ENCODE measurements at places on chromosomes 12 and 14.

GRCh38 chr14:37140176-37140575, 32.2 kb downstream of the SLC25A21 start:
- no peak for DNase-seq

GRCh38 chr12:23948291-23948690, 1.2 kb downstream of the SOX5 start:
- no peak for DNase-seq

DNA sequence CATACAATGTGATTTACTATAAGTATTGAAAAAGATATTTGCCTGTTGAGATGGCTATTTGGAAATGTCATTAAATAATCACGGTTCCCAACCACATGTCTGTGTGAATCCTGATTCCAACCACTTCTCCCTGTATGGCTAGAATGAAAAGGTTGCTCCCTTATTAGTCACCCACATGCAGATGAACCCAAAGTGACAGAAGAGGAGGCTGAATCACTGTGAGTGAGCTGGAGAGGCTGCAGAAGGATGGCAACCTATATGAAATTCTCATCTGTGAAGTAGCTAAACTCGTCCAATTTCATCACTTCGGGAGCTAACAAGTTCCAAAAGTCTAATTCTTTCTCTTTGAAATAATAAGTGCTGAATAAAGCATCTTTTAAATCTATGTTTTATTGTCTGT, 300.5 kb downstream of the PRKD1 start:
- DNase-seq = no peak

DNA sequence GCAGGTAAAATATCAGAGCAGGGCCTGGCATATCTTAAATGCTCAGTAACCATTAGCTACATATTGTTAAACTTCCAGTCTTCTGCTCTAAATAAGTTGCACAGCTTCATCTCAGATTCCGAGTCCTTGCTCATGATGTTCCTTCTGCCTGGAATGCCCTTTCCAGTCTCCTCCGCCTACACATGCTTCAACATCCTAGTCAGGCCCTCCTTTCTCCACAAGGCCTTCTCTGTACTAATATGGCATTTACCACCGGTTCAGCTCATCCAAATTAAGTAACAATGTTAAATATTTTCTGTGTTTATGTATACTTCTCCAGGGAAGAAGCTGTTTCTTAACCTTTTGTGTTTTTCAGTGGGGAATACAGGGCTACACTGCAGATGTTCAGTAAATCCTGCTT, 8.5 kb downstream of the DHH start:
- DNase-seq = no peak

DNA sequence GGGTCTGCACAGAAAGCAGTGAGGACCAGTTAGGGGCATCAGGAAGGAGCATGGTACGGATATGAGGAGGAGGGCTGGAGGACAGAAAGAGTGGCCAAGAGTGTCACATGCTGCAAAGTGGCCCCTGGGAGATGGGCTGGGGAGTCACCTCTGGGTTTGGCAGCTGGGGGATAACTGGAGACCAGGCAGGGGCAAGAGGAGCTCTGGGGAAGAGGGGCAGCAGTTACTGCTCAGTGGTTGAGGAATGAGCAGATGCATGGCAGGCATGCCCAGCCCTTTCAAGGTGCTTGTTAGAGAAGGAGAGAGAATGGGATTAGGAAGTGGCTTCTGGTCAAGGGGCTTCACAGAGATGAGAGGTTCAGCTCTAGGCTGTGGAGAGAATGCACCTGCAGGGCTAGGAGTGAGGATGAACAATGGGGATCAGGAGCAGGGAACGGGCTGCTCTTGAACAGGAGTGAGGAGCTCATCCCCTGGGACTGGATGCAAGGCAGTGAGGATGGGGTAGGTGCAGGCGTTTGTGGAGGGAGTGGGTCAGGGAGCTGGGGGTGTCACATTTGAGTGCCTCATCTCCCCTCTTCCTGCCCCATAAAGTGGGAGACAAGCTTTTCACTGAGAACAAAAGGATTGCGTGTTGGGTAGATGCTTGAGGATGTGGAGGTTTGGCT, 127.5 kb downstream of the PAPOLA start:
- no peak for DNase-seq

DNA sequence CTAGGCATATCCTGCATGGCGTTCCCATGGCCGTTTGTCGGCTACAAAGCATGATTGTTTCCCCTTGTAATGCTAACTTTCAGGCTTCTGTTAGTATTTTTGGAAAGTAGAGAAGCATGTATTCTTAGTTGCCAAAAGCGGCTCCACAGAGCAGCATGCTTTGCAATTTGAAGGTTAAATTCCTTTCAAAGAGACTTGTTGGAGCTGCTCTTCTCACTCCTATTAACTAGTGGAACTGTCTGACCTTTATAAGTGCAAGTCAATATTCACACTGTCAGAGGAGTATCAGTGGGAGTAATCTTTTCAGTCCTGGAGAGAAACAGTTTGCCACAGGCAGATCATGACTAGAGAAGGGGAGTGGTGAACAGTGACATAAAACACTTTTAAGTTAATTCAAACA, 656.1 kb upstream of the NOVA1 start:
- no peak for DNase-seq

GRCh38 chr14:62557416-62557815, 487.8 kb downstream of the KCNH5 start:
- DNase-seq = no peak

DNA sequence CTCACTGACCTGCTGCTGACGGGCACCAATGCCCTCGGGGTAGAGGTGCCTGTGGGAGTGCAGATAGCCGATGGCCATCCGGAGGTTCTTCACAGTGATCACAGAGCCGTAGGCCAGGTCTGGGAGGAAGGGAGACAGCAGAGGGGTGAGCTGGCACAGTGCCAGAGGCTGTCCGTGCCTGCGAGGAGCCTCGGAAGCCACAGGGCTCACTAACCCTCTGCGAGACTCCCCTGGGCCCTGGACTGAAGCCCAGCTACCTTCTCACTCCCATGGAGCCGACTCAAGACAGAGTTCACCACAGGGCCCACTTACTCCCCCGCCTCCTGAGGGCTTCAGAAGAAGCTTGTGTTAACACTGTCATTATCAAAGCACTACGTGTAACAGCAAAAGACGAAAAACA, 24.5 kb downstream of the POMT2 start:
- no peak for DNase-seq

GRCh38 chr14:61461808-61462275, 140.5 kb downstream of the PRKCH start:
- DNase-seq = peak; percentile 74

DNA sequence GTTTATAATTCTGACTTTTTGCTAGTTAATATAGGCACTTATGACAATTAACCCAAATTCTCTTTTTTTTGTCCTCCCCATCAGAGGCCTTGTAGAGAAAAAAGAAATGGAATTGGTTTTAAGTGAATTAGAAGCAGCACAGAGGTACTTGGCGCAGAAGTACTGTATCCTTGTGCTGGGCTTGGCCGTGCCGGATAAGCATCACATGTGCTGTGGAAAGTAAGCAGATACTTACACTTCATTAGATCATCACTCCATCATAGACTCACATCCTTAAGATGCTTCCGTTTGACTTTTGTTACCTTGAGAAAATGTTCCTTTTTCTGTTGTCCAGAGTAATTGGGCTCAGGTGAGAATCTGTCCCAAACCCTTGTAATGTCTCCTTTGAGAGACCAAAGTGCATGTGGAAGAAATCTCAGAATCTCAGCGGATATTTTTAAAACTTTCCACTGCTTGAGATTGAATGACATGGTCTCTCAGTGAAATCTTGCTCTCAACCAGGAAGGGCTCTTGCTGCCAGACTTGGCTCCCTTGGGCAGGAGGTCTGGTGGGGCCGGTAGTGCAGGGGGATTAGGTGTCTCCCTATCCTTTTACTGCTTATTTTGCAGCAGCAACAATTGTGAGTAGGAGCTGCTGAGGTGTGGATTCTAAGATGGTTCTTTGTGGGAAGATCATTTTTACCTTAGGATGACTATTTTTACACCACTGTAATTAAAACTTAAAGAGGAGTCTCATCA, 24.8 kb downstream of the PPP1R36 start:
- no peak for DNase-seq

DNA sequence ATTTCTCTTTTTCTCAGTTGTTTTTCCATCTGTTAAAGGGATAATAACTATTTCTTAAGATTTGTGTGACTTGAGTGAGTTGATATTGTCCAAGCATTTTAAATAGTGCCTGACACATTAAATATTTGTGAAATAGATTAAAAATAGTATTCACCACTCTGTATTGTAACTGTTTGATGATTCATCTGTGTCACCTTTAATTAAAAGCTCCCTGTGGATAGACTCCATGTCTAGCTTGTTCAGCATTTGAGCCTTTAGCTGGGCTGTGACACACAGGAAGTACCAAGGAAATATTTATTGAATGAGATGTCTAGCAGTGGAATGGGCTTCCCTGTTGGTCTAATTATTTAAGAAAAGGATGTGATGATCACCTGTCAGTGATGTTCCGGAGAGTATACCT, 1.8 kb upstream of the GLIPR1L2 start:
- DNase-seq = peak; percentile 6

GRCh38 chr12:19844224-19844623, 404.9 kb downstream of the AEBP2 start:
- no peak for DNase-seq

GRCh38 chr12:37546206-37546605, 770.4 kb upstream of the ALG10B start:
- no peak for DNase-seq

DNA sequence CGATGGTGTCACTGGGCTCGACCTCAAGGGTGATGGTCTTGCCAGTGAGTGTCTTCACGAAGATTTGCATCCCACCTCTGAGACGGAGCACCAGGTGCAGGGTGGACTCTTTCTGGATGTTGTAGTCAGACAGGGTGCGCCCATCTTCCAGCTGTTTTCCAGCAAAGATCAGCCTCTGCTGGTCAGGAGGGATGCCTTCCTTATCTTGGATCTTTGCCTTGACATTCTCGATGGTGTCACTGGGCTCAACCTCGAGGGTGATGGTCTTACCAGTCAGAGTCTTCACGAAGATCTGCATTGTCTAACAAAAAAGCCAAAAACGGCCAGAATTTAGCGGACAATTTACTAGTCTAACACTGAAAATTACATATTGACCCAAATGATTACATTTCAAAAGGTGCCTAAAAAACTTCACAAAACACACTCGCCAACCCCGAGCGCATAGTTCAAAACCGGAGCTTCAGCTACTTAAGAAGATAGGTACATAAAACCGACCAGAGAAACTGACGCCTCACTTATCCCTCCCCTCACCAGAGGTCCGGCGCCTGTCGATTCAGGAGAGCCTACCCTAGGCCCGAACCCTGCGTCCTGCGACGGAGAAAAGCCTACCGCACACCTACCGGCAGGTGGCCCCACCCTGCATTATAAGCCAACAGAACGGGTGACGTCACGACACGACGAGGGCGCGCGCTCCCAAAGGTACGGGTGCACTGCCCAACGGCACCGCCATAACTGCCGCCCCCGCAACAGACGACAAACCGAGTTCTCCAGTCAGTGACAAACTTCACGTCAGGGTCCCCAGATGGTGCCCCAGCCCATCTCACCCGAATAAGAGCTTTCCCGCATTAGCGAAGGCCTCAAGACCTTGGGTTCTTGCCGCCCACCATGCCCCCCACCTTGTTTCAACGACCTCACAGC, 717 bp downstream of the UBC start:
- DNase-seq = peak; percentile 72

- no peak for DNase-seq
These were observed 52.4 kb downstream of the SYT1 start for GRCh38 chr12:78916845-78917480.

- DNase-seq = peak; percentile 6
These were observed 87.6 kb downstream of the SLC15A5 start for GRCh38 chr12:16189849-16190248.

DNA sequence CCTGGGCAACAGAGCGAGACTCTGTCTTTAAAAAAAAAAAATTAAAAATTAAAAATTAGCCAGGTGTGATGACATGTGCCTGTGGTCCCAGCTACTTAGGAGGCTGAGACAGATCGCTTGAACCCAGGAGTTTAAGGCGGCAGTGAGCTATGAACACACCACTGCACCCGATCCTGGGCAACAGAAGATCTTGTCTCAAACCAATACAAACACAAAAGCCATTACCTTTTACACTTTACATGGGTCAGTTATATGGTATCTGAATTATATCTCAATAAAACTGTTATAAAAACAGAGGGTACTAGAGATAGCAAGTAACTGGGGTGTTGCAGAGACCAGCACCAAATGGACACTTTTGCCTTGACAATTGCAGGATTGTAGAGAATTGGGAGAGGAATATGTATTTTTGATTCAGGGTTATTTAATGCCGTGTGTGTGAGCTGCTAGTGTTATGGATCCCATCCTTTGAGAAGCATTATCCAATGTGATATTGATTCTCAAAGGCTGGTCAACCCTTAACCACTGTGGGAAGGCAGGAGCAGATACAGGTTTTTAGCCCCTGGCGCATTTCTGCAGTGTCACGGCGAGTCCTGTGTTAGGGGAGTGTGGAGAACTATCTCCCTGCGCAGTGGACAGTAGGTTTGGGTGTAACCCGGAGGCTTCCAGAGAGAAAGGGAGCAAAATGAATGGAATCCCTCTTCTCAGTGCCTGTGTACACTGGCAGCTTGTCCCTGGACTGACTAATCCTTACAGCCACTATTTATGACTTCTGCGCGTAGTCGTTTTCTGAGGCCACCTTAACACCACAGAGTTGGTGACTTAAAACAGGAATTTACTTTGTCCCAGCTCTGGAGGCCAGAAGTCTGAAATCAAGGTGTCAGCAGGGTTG, 4.3 kb downstream of the PSMD9 start:
- no peak for DNase-seq

- DNase-seq = peak; percentile 14
These were observed 117.9 kb upstream of the MAP1LC3B2 start for GRCh38 chr12:116441292-116441691.

- DNase-seq = no peak
These were observed 6.1 kb upstream of the CNIH1 start for GRCh38 chr14:54447231-54447692.

GRCh38 chr12:130320536-130320935, 17.2 kb upstream of the PIWIL1 start:
- DNase-seq = no peak

GRCh38 chr12:70052931-70053497, 190.2 kb upstream of the CNOT2 start:
- DNase-seq = no peak

GRCh38 chr12:113862590-113863454, 103.3 kb downstream of the RBM19 start:
- DNase-seq = no peak

DNA sequence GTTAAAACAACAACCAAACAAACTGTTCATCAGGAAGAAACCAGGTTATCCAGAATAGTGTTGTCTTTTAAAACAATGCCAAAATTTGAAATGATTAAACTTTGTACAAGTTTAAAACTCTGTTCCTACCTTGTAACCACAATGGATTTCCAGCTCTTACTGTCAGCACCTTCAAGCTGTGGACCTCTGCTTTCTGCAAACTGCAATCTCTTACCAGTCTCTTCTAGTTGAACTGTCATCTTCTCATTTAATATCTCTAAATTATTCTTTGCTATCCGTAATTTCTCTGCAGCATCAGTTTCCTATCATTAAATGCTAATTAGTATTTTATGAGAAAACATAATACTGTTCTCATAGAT, 29.5 kb upstream of the C12orf50 start:
- DNase-seq = no peak

Data from globus pallidus (tissue), 1 donor.